ENCODE measurements at places on chromosomes 6 and 20. TPM values are rescaled to one million over a fixed set of nuclear protein-coding genes. Genes with fewer than 3 reads are reported as not detected.
A peak's percentile ranks its signal among the peaks of the same experiment; 100 is the strongest.

Gene OPRL1
- 1.7 TPM for total RNA-seq

Gene NPBWR2
- not detected for total RNA-seq

Gene ARFGEF3
- 17.6 TPM for total RNA-seq

- DNase-seq = peak; percentile 65
These were observed 113.9 kb upstream of the PRSS16 start for GRCh38 chr6:27133281-27134227.

DNA sequence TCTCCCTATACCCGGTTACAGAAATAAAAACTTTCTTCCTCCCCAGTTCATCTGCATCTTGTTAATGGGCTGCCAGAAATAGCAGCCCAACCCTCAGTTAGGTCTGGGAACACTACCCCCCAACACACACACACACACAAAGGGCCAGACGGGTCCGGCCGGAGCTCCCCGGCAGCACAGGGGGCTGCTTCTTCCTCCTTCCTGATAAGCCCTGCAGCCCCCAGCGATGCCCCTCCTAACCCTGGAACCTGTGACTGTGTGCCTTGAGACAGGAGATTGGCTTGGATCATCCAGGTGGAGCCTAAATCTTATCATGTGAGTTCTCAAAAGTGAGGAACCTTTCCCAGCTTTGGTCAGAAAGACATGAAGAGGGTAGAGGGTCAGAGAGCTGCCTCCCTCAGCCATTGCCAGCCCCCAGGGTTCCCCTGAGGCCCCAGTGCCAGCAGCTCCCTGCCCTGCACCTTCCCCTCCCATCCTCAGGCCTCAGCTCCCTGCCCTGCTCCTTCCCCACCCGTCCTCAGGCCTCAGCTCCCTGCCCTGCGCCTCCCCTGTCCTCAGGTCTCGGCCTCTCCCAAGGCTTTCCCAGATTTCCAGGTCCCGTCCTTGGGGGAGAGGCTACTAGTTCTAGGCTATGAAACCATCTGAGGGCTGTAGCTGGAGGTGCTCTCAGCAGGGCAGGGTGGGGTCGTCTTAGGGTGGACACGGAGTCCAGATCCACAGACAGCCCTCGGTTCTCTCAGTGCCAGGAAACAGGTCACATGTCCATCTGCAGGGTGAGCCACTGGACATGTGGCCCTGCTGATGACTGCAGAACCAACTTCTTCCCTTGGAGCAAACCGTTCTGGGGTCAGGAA, 34.5 kb upstream of the CST7 start:
- no peak for DNase-seq

DNA sequence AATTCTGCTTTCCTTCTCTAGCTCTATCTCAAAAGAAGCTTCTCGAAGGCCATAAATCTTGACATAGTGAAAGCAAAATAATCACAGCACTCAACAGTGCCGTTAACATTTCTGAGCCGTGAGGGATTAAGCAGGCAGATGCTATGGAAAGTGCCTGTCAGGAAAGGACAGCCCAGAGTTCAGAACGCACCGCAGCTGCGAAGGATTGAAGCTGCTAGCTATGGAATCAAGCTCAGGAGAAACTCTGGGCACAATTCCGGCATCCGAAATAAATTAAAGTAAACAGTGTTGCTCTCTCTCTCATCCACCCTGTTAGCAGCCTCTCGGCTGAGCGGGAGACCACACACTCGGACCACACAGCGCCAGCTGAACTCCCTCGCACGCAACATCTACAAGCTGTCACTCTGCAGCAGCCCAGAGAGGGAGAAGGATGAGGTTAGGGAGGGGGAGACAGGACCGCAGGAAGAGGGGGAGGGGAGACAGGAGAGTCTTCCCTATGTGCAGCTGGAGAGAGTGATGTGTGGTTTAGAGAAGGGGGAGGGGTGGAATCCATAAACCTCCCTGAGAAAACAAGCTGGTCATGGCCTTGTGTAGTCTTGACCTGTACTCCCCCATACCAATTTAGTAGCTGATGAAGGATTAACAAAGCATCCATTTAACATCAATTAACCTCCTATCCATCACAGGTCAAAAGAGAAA, 9.0 kb downstream of the EXOC2 start:
- no peak for DNase-seq

DNA sequence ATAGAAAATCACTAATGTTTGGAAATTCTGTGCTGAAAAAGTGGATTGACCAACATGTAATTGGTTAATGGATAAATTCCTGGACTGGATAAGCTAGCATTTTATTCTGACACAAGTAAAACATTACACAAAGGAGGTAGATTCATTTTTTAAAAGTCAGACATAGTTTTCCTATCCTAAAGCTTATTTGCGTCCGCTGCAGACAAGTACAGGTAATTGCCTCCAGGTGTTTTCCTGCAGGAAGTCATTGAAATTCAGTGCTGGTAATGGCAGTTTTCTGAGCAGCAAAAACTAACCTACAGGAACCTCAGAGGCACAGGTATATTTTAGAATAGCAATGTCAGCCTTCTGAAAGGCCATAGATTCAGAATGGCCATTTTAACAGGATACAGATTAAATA, 20.0 kb upstream of the HIVEP1 start:
- no peak for DNase-seq

GRCh38 chr20:24747010-24747712, 201.9 kb upstream of the CST7 start:
- DNase-seq = no peak
